HTR-8/SVneo (cell line): ENCODE measurements at places on chromosomes 1 and 21.
A peak's percentile ranks its signal among the peaks of the same experiment; 100 is the strongest.

GRCh38 chr1:227364657-227365056 lies 46.4 kb upstream of the CDC42BPA start:
- DNase-seq = no peak

- DNase-seq = no peak
Measured at GRCh38 chr1:164563721-164564360, 4.9 kb downstream of the PBX1 start.

DNA sequence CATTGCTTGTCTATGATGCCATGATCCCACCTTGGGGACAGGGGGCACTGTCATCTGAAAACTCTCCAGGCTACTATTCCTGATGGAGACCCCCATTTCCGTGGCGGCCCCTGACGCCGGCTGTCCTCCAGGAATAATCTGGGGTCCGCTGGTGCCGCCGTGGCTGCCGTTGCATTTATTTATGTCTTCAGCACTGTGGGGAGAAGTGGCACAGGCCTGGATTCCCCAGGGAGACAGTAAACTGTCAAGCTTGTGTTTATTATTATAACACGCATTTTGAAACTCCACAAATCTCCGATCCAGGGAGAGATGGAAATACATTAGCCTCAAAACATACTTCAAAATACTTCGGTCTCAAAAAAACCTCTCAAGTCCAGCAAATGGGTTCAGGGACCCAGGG lies 126.9 kb upstream of the C1orf174 start:
- no peak for DNase-seq

- no peak for DNase-seq
Measured at GRCh38 chr21:35617491-35617890, 442.8 kb downstream of the SETD4 start.

DNA sequence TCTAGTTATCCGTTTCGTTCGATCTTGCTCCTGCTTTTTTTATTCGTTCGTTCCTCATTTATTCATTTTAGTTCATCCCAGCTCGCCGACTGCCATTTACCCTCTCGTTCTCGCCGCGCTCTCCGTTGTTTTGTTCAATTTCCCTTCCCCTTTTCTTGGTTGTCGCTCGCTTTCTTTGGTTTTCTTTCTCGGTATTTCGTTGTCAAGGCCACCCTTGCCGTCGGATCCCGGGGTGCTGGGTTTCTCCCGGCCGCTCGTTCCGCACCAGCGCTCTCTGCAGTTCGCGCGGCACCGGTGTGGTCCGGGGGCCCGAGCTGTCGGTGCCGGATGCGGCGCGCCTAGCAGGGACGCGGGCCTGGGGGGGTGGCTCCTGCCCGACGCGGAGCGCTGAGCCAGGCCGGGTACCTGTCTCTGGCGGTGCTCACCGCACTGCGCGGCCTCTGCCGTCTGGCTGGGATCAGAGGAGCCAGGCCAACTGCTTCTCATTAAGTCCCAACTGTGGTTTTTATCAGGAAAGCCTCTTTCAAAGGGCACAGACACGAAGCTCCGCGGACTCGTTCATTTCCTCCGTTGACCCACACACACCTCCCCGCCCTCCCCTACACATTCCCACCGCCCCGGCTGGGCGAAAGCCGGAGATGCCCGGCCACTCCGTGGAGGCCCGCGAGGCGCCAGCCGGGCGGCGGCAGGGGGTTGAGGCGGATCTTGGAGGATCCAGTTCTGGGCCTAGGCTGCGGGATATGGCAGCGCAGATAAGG lies 1.6 kb downstream of the ALX3 start:
- DNase-seq = no peak

DNA sequence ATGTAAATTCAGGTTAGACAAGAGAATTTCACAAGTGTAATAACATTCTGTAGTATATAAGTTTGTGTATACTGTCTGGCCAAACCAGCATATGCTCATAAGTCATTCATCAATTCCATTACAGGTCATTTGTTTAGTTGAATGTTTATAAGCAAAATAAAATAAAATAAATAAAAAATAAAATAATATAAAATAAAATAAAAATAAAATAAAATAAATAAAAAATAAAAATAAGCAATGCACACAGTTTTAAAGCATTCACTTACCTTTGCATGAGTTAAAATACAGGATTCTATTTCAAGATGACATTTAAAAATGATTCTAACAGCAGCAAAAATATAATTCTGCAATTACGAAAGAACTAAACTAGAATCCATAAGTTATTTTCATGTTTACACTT lies 9.9 kb downstream of the PODN start:
- no peak for DNase-seq

GRCh38 chr1:199463521-199464127 lies 563.9 kb upstream of the NR5A2 start:
- peak; percentile 10 for DNase-seq

- DNase-seq = no peak
Measured at GRCh38 chr1:224499204-224499603, 64.6 kb upstream of the WDR26 start.

DNA sequence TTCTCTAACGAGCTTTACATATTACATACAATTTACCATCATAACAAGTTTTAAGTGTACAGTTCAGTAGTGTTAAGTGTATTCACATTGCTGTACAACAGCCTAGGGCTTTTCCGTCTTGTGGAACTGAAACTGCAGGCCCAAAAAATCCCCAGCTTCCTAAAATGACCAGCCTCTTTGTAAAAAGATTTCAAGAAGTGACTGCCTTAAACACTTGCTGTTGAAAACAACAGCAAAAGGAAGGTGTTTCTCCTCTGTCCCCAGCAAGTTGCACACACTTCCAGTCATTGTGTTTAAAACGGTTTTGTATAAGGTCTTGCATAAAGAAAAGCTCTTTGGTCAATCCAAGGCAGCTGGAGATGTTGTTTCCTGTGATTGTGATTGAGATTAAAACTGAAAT lies 16.0 kb upstream of the GBP1 start:
- no peak for DNase-seq

DNA sequence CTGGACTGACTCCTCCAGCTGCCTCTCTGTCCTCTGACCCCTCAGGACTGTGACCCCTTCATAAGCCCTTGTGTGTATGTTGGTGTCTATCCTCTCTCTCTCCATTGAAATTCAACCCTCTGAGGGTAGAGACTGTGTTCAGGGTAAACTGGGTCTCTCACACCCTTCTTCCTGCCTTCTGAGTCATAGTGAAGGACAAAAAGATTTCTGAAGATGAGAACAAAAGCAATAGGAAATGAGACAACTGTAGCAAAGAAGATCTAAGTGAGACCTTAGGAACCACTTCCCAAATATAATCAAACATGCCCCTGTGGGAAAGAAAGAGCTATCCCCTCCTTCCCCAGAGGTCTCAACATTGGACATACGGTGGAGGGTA lies 16.9 kb downstream of the NUAK2 start:
- no peak for DNase-seq

DNA sequence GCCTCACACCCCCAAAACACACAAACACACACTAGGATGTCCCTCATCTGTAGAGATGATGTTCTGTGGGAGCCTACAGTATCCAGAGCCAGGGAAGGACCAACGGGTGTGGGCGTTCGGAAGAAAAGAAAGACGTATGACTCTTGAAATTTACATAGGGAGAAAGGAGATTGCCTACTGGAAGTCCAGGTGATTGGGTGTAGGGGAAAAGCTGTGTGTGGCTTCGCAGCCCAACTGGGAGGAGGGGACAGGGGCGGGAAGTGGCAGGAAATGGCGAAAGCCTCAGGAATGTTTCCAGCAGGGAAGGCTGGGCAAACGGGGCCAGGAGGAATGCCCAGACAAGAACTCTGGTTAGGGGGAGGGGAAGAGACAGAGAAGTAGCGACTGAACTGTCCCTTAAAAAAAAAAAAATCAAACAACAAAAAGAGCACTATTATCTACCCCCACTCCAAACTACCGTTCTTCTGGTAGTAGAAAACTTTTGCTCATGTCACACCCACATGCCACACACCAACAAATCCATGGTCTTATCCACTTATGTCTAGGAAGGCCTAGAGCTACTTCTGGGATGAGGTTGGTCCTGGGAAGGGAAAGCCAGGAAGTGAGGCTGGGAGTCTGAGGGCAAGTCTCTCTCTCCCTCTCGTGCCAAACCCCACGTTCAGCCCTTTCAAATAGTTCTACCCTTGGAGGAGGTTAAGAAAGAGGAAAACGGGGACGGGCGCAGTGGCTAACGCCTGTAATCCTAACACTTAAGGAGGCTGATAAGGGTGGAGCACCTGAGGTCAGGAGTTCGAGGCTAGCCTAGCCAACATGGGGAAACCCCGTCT lies 1.8 kb upstream of the CKS1B start:
- DNase-seq = peak; percentile 76

- DNase-seq = no peak
Measured at GRCh38 chr1:41819843-41820242, 98.9 kb downstream of the HIVEP3 start.

- DNase-seq = no peak
Measured at GRCh38 chr1:29470788-29471119, 234.4 kb downstream of the PTPRU start.

DNA sequence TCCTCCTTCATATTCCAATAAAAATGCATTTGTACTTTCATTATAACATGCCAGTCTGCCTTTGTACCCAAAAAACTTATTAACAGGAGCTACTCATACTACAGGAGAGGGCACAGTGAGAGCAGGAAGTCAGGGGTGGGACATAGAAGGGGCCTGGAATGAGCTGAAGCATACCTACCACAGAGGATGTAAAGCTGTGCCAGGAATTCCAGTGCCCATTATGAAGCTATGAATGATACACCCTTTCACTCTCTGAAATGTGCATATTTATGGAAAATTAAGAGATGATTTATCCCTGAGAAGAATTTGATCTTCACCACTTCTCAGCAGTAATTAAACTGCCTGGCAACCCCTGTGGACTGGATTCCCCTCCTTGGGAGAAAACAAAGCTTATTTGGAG lies 65.8 kb downstream of the ATP5PO start:
- no peak for DNase-seq

GRCh38 chr1:92901126-92901525 lies 60.1 kb downstream of the DIPK1A start:
- DNase-seq = no peak

GRCh38 chr1:217553949-217554509 lies 76.9 kb downstream of the GPATCH2 start:
- DNase-seq = no peak

GRCh38 chr1:233673947-233674431 lies 60.1 kb downstream of the KCNK1 start:
- peak; percentile 5 for DNase-seq

DNA sequence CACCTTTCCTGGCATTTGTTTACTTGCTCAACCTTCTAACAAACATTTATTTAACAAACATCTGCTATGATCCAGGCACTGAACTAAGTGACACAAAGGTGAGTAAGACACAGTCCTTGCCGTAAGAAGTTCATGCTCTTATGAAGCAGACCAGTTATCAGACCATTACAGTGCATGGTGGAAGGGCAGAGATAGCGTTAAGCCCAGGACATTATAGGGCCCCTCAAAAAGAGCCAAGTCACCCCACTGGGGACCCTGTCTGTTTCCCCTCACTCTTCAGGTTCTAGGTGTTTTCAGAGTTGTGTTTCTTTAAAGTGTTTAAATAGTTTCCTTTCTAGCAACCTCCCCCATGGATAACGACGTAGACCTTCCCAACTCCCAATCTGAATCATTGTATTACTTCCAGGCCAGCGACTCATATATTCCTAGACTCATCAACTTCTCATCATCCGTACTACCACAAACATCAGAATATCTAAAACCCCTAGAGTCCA lies 39.3 kb downstream of the TCP10L start:
- DNase-seq = no peak

GRCh38 chr1:13617773-13618172 lies 34.1 kb downstream of the PDPN start:
- DNase-seq = no peak

DNA sequence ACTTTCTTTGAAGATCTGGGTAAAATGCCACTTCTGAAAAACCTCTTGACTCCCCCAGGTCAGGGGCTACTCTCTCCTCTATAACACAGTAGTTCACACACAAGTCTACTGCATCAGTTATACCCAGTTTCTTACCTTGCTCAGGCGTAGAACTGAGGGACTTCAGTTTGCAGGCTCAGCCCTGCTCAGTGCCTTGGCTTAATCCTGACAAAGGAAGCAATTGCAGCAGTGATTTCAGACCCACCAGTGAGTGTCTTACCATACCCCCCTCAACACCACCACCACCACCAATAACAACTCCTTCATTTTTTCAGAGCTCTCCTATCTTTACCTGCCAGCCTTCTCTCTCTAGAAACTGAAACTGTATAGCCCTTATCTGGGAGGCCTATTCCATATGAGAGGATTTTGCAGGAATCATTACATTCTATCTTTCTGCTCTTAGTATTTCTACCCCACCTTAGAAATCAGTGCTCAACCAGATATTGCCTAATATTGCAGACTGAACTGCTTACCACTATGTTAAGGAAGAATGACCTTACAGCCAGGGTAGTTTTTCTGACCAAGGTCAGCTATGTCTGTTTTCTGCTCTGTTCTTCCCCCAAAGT lies 105.5 kb upstream of the S1PR1 start:
- no peak for DNase-seq

DNA sequence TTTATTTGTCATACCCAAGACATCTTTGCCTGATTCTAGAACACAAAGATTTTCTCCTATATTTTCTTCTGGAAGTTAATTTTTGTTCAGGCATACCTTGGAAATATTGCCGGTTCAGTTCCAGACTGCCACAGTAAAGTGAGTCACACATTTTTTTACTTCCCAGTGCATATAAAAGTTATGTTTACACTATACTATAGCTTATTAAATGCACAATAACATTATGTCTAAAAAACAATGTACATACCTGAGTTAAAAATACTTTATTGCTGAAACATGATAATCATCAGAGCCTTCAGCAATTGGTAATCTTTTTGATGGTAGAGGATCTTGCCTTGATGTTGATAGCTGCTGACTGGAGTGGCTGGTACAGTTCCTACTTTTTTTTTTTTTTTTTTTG lies 10.0 kb downstream of the SMCP start:
- no peak for DNase-seq

DNA sequence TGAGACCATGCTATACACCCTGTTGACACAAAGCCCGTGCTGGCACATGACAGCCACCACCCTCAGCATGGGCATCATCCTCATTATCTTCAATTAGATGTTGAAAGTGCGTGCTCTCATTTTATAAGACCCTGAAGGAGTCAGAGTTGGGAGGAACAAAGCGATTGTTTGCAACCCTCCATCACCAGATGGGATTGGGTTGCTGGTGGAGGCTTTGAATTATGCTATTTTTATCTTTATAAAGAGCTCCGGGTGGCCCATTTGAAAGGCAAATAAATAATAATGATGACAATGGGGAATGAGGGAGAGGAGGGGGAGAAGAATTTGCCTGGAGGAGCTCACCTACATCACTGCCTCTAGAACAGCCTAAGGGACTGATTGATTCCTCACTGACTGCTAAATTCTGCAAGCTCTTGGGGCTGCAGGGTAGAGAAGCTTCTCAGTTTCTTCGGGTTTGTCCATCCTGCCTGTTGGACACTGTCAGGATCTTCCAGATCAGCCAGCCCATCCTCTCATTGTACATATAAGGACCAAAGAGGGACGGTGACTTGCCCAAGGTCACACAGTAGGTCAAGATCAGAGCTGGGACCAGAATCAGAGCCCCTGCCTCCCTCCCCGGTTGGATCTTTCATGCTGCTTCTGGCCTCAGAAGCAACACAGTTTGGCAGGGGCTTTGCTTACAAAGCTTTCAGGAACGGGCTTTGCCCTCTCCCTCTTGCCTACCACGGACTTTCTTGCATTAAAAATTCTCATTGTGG lies 130.9 kb upstream of the ZBTB40 start:
- DNase-seq = no peak

GRCh38 chr1:10776190-10776905 lies 20.1 kb downstream of the CASZ1 start:
- DNase-seq = no peak
